Activated CD4-positive, alpha-beta memory T cell treated with anti-CD3 and anti-CD28 coated beads for 36 hours (primary cell): ENCODE measurements at places on chromosomes 13 and 19. TPM values are rescaled to one million over a fixed set of nuclear protein-coding genes. Genes with fewer than 3 reads are reported as not detected.

CAPN12 gene
- 7.1 TPM for total RNA-seq

PTOV1 gene
- 108 TPM for total RNA-seq

GFY gene
- not detected for total RNA-seq

DNA sequence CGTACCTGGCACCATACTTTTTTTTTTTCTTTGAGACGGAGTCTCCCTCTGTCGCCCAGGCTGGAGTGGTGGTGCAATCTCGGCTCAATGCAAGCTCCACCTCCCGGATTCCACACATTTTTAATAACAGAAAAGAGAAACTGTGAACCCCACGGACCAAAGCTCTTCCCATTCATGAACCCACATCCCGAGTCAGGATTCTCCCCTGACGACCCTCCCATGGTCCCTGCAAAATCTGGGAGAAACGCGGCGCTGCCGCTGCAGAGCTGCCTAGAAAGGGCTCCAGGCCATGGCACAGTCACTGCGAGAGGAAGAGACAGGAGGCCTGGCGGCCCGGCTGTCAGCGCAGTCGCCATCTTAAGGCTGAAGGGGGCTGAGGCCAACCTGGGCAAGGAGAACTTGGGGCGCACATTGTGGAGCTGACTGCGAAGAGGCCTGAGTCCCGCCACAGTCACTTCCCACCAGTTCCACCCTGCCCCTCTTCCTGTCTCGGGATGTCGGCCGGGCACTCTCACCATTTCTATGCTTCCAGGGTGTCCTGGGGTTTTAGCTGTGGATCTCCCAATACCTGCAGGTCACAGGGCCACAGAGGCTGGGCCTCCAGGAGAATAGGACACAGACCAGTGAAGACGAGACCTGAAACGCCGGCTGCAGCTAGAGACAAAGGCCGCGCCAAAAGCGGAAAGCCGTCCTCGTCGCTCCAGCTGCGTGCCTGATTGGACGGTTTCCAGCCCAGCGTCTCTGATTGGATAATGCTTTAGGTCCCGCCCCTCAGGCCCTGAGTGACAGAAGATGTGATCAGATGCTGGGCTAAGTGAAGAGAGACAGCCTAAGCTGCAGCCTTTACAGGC lies 71.0 kb downstream of the ZNF486 start:
- peak; percentile 96 for DNase-seq

DNA sequence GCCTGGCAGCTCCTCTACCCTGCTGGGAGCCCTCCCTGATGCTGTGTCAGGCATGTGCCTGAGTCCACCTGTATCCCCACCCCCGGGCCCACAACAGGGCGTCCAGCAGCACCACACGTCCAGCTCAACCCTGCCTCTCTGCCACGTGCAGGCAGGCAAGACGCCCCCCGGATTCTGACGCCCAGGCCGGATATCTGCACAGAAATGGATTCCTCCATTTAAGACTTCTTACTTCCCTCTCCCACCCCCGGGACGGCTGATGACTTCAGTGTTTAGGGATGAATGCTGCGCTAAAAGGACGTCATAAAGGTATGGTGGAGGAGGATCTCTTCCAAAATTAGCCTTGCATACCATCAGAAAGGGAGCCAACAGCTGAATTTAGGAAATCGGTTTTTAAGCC lies 10.2 kb downstream of the PEPD start:
- DNase-seq: no peak

GRCh38 chr19:19379527-19379926 lies 25.9 kb upstream of the GATAD2A start:
- DNase-seq: no peak

GRCh38 chr13:27334774-27335435 lies 64.3 kb downstream of the RASL11A start:
- DNase-seq: no peak

- no peak for DNase-seq
Observed at GRCh38 chr19:4452230-4452990, 5.2 kb downstream of the UBXN6 start.
